ENCODE measurements at places on chromosomes 2 and 18.

DNA sequence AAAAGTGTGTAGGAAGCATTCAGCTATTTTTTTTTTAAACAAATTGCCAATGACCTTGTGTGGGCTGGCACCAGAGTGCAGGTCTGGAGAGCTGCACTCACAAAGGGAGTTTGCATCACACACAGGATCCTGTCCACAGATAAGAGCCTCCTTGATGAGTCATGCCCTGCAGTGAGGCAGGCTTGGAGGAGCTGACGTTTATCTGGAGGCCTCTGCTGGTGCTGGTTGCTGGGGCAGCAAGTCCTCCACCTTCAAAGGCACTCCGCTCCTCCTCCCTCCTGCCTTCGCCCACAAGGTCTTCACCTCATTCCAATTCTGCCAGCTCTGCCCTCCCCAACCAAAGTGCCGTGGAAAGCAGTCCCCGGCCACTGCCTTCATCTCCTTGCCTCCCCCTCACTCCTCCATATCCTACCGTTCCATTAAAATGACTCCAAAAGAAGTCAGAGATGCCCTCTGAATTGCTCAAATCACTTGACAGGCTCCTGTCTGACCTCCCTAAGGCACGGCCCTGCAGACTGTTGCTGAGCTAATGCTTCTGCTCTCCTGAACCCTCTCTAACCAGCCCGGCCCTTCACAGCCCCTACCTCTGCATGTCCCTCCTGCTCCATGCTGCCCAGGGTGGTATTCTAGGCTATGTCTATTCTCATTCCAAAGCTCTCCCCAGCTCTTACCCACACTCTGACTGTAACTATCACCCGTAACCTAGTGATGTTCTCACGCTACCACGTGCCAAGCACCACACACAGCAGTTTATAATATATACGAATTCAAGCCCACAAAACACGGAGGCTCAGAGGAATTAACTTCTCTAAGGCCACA, 30.9 kb downstream of the LONRF2 start:
- peak; percentile 42 for DNase-seq

- no peak for DNase-seq
Measured at GRCh38 chr2:54958717-54959371, 91.4 kb downstream of the RTN4 start.

- no peak for DNase-seq
Measured at GRCh38 chr2:10451819-10452218, 3.7 kb upstream of the ODC1 start.

- no peak for DNase-seq
Measured at GRCh38 chr2:134099273-134099672, 154.6 kb upstream of the MGAT5 start.

- no peak for DNase-seq
Measured at GRCh38 chr2:170258382-170258781, 80.4 kb downstream of the MYO3B start.

- no peak for DNase-seq
Measured at GRCh38 chr18:51630706-51631105, 433.2 kb upstream of the MEX3C start.

- DNase-seq: no peak
Measured at GRCh38 chr2:107545851-107546250, 280.8 kb upstream of the RGPD4 start.

- no peak for DNase-seq
Measured at GRCh38 chr2:216635701-216636550, 2.7 kb downstream of the IGFBP2 start.

DNA sequence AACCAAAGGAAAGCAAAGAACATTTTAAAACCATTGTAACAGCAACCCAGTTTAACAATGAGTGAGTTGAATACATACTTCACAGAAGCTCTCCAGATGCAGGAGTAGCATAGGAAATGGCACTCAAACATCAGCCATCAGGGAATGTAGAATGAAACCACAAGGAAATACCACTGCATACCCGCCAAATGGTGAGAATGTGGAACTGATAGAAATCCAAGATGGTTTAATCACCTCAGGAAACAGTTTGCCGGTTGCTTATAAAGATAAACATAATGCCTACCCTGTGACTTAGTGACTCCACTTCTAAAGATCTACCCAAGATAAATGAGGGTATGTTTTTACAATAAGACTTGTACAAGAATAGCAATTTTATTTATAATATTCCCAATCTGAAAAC, 132.0 kb downstream of the GALNT1 start:
- DNase-seq: no peak

- no peak for DNase-seq
Measured at GRCh38 chr2:240301256-240301795, 134.1 kb upstream of the GPC1 start.

GRCh38 chr2:107633580-107634147, 193.0 kb upstream of the RGPD4 start:
- DNase-seq: no peak

DNA sequence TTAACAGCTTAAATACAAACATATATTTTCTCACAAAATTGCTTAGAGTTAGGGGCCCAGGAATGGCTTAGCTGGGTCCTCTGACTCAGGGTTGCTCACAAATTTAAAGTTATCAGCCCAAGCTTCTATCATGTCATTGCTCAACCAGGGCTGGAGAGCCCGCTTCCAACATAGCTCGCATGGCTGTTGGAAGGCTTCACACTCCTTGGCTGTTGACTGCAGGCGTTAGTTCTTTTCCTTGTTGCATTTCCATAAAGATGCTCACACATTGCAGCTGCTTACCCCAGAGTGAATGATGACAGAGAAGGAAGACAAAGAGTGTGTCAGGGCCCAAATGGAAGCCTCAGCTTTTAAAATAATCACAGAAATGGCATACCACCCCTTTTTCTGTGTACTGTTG, 62.9 kb upstream of the TFPI start:
- DNase-seq: no peak

GRCh38 chr2:75465317-75465984, 95.3 kb downstream of the EVA1A start:
- no peak for DNase-seq

- no peak for DNase-seq
Measured at GRCh38 chr18:10453806-10454680, at the start of gene APCDD1. APCDD1 (plus strand) TSS chr18:10454635; CDS start chr18:10454982, 347 bp downstream.

- no peak for DNase-seq
Measured at GRCh38 chr18:45321520-45321919, 293.8 kb upstream of the SLC14A2 start.

DNA sequence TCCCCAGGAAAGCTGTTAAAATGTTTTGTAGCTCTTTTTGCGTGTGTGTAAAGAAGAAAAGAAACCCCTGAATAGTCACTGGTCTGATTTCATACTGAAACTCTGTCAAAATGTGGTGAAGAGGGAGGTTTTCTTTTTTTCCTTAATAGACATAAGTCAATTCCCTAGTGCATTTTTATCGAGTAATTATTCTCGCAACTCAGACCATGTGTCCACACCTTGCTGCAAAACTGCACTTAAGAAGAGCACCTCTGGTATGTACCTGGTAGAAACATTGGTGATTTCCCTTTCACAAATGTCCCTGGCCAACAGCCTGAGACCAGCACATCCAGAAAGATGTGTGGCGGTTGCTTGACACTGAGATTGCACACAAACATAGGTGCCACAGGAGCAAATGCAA, 159.9 kb downstream of the ZNF521 start:
- no peak for DNase-seq

DNA sequence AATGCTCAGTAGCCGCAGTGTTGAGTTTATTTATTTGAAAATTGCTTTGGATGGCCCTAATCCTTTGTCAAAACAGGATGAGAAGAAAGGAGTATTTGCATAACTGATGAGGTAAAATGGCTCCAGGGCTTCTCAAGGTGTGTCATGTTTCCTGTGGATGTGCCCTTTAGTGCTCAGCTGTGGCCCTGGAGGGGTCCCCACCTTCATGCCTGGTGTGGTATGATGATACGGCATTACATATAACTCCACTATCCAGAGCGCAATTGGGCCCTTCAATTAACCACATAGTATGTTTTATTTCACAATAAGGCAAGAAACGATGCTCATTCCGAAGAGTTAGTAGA, 39.8 kb upstream of the TMEM178A start:
- DNase-seq: no peak

- DNase-seq: no peak
Measured at GRCh38 chr18:51562866-51563265, 365.4 kb upstream of the MEX3C start.

DNA sequence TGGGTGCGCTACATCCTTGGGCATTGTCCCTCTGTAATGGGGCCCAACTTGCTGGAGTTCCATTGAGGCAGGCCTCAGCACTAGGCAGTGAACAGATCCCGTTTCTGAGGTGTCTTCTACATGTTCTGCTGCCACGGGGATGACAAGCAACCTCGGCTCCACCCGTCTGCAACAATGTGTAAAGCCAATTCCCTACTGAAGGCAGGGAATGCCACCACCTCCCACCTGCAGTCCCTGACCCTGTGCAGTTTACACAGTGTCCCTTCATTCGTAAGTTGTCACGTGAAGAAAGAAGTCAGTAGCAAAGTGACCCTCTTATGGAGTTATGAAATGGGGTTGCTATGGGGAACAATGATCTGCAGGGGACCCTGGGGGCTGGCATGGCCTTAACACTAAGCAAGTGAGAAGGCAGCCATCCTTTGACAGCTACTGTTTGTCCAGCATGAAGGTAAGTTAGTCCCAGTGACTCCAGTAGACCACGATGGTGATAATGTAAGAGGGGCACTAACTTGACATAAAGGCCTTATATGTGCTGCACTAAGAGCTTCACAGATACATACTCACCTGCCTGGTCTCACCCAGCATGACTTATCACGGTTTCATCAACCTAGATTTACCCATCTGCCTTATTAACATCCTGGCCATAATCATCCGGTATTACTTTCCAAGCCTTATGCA, 130.6 kb upstream of the ZSWIM2 start:
- no peak for DNase-seq

DNA sequence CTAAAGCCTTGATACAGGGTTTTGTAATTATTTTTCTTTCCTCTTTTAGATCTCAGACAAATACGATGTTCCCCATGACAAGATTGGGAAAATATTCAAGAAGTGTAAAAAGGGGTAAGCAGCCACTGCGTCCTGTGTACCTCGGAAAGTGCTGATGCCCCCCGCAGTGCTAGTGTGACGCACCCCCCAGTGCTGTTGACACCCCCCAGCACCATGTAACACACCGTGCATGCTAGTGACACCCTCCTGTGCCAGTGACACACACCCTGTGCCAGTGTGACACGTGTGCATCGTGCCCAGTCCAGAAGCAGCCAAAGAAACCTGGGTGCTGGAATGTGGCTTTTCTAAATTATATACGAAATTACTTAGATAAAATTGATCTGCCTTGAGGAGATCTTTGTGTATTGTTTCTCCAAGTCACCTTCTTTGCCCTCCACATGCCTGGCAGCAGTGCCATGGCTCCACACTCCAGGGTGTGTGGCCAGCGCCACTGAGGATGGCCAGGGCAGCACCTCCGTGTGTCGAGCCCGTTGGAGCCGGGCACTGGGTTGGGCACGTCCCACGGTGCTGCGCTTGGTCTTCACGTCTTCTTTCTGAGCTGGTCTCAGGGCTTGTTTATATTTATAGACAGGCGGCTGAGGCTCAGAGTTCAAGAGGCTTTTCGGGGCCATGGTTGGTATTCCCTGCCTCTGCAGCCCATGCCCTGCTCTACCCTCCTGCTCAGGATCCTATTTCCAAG, 44.3 kb upstream of the KLF11 start:
- DNase-seq: no peak

GRCh38 chr18:50658601-50659000, 98.7 kb downstream of the MAPK4 start:
- no peak for DNase-seq

DNA sequence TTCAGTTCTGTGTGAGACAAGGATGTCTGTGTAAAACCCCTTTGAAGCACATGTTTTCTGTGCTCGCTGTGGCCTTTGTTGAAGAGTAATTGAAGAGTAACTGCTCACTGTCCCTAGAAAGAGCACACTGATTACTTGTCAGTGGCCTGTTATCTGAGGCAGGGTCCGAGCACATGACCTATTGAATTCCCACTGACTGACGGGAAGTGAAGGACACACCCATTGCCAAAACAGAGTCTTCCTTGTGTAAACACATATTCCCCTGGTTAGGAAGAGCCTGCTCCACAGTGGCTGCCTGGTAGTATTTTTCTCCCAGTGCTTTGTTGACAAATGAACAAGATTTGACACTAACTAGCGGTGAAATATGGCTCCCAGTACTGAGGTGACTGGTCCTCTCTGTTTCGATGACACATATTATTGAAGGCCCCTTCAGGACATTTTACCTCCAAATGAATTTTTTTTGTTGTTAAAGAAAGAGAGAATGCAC, 148.5 kb upstream of the GYPC start:
- no peak for DNase-seq

- no peak for DNase-seq
Measured at GRCh38 chr18:3138274-3138975, 81.3 kb downstream of the MYOM1 start.

Data from stimulated activated CD8-positive, alpha-beta memory T cell treated with anti-CD3 and anti-CD28 coated beads, Interleukin-12 subunit alpha, Interleukin-12 subunit beta, amount 100 ng/mL, for 1 hour (primary cell).